ENCODE measurements at places on chromosomes 5 and 9.

DNA sequence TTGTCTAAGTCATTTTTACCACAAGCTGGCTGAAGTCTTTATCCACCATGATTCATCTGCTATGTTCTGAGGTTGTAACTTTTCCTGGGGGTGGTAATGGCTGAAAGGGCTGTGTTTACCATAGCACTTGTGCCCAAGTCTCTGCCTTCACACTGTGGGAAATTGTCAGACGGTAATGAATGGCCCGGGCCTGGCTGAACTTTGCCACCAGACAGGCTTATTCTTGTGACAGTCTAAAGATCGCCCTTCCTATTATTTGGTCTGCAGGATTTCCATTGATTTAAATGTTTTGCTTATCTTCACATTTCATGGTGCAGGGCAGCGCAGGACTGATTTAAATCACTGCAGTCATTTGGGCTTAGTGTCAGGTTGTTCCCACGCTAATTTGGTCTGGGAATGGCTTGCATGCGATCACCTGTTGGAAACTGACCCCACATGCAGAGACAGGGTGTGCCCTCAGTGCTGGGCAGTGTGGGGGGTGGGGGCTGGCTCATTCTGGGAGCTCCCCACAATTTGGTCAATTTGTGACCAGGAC is 109.3 kb upstream of the ICE1 start:
- no peak for DNase-seq

GRCh38 chr5:36613771-36614656 is 7.6 kb downstream of the SLC1A3 start:
- DNase-seq = no peak

- DNase-seq = no peak
Measured at GRCh38 chr5:40045429-40045828, 620.6 kb upstream of the DAB2 start.

- DNase-seq = no peak
Measured at GRCh38 chr5:103035701-103036100, 84.2 kb downstream of the GIN1 start.

- DNase-seq = no peak
Measured at GRCh38 chr5:148734518-148734917, 80.2 kb upstream of the HTR4 start.

Measured in NCI-H1092 (cell line).